ENCODE measurements at places on chromosomes 5 and 9. TPM values are rescaled to one million over a fixed set of nuclear protein-coding genes. Genes with fewer than 3 reads are reported as not detected.

Gene SIT1
- total RNA-seq: not detected

Gene OR1N1
- total RNA-seq: not detected

Gene ANKRD33B
- 2.2 TPM for total RNA-seq

Gene WDR38
- not detected for total RNA-seq

Gene ACOT12
- not detected for total RNA-seq

Gene DMRT2
- not detected for total RNA-seq

Gene NUTM2F
- total RNA-seq: not detected

Gene SELENOP
- total RNA-seq: 373 TPM

Gene SLC1A3
- 12.3 TPM for total RNA-seq

Gene TRIP13
- 4.4 TPM for total RNA-seq

Gene SLC6A19
- total RNA-seq: not detected

Gene FAM174A
- total RNA-seq: 18.1 TPM

Gene FYB1
- 4.4 TPM for total RNA-seq

Gene RASGRF2
- total RNA-seq: 0.56 TPM

Gene ARID3C
- 0.34 TPM for total RNA-seq

Gene TNC
- 1.2 TPM for total RNA-seq

Gene FBXL7
- total RNA-seq: 9.1 TPM

Gene PCDHA4
- 0.24 TPM for total RNA-seq

Gene SOWAHA
- not detected for total RNA-seq

Gene TMEFF1
- total RNA-seq: 1.9 TPM

Gene MAMDC2
- total RNA-seq: 0.81 TPM

Gene TAF11L10
- not detected for total RNA-seq

Gene ORM1
- total RNA-seq: not detected

Gene SNCAIP
- 0.78 TPM for total RNA-seq

Gene TMOD1
- 0.39 TPM for total RNA-seq

Gene ADGRD2
- total RNA-seq: not detected

Gene COL15A1
- total RNA-seq: 6.4 TPM

Gene EGR1
- total RNA-seq: 28.6 TPM

Gene IER5L
- 71.9 TPM for total RNA-seq

Gene OR1J2
- not detected for total RNA-seq

Gene WNT8A
- not detected for total RNA-seq

Gene MSX2
- 7.0 TPM for total RNA-seq
